MCF 10A (cell line): ENCODE measurements at places on chromosomes 12 and 14. TPM values are rescaled to one million over a fixed set of nuclear protein-coding genes. Genes with fewer than 3 reads are reported as not detected.

GRCh38 chr12:27031531-27031930, 9.2 kb downstream of the MED21 start:
- DNase-seq, result no peak

DNA sequence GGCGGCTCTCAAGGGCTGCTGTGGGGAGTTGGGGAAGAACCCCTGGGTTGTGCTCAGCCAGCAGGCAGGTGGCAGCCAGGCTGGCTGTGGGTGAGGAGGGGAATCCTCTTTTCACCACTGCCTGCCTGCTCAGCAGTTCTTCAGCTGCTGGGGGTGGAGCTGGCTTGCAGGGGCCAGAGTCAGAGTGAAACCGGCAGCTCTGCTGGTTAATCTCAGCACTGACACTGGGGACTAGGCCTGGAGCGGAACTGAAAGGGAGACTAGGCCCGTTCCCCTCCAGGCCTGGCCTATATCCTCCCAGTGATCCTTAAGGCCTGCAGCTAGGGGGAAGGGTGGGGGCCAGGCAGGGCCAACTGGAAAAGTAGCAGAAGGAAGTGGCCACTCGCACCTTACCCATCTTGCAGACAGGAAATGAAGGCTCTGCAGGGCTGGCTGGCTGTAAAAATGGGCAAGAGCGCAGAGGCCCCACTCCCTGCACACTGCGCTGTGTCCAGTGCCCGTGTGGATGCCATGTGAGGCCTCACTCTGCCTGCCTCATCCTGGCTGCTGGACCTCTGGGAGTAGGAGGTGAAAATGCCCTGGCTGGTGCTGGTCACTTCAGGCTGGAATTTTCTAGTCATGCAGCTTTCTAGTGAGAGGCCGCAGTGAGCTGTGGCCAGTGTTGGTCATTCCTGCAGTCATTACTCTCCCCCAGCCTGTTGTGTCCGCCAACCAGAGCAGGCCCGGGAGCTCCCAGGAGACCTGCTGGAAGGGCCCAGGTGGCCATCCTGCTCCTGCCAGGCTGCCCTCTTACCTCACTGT, 39.4 kb downstream of the SH2B3 start:
- DNase-seq, result no peak

- DNase-seq, result no peak
Observed at GRCh38 chr14:22597771-22598098, 365 bp upstream of the ABHD4 start.

GRCh38 chr14:96195441-96196081, 9.1 kb upstream of the BDKRB2 start:
- no peak for DNase-seq

- no peak for DNase-seq
Observed at GRCh38 chr12:2631653-2632350, 163.0 kb upstream of the FKBP4 start.

DNA sequence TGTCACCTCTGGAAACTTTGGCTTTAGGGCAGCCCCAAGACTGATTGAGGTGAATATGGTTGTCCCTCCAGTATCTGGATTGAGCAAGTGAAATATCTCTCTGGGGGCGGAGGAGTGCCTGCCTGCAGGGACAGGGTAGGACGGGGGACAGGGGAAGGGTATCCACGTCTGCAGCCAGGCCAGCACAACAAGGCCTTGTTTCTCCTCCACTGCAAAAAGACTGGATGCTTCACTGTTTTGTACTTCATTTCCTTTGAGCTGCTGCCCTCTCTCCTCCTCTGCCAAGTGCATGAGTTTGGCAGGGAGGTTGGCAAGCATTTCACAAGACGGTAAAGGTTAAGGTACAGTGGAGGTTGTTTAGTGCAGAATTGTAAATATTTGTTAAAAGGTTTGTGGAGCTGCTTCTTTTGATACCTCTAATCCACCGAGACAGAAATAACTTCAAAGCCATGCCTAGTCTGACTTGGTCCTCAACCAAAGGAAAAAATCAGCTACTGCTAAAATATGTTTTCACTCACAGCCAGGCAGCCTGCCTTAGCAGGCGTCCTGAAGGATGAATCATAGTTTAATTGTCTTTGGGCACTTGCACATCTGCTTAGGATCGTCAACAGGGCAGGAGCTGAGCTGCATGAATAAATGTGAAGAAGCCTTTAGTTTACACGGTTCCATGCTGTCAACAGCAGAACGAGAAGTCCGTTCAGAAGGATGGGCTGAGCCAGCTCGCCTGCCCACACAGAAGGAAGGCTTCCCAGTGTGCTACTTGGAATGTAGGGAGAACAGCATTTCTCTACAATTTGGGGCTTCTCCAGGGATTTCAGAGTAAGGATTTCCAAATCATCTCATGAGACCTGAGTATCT, 269.7 kb downstream of the TTC6 start:
- DNase-seq, result peak; percentile 65

RCOR1 gene
- total RNA-seq, result 45.6 and 55.9 TPM in 2 replicates

ATG101 gene
- 64.2 and 66.9 TPM in 2 replicates for total RNA-seq

CPNE6 gene
- not detected in 2 replicates for total RNA-seq

GRCh38 chr14:23568600-23569331, 1.2 kb upstream of the AP1G2 start:
- peak; percentile 24 for DNase-seq

PCED1B gene
- total RNA-seq, result 5.1 and 9.6 TPM in 2 replicates

GRCh38 chr12:51460519-51460918, 35.9 kb downstream of the SLC4A8 start:
- no peak for DNase-seq
